Stimulated activated memory B cell treated with anti-CD40 and anti-IgM and Interleukin-4, amounts not matched to agents 10 μg/mL and 1 μg/mL and 100 μg/mL, for 72 hours (primary cell): ENCODE measurements at places on chromosomes 12 and 14.

GRCh38 chr12:56551070-56551469, 29.4 kb downstream of the RBMS2 start:
- H3K36me3 ChIP-seq = no peaks in the 10 kb centered on the region
- H3K27ac ChIP-seq = no peak overlapping the region
- no peak for ATAC-seq
- no peaks in the 10 kb centered on the region for H3K27me3 ChIP-seq

DNA sequence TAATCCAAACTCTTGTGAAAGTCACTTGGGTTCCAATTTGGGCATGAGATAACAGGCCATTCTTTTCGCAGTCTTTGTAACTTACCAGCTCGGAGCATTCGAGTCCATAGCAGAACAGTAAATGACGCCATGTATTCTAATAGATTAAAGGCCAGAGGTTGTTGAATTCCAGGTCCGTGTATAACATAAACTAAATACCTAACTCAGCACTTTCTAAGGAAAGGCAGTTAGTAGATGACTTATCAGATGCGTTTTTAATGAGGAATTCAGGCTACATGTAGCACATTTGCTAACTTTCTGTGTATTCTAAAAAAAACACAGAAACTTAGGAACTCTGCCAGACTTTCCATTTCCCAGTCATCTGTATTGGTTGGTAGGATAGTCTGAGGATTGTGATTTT, 52.8 kb upstream of the ATF1 start:
- no peak overlapping the region for H3K4me3 ChIP-seq
- ATAC-seq = no peak
- H3K27ac ChIP-seq = no peak overlapping the region
- H3K4me1 ChIP-seq = no peaks in the 10 kb centered on the region
- peaks cover 54% of the 10 kb centered on the region for H3K36me3 ChIP-seq
- H3K27me3 ChIP-seq = no peaks in the 10 kb centered on the region

DNA sequence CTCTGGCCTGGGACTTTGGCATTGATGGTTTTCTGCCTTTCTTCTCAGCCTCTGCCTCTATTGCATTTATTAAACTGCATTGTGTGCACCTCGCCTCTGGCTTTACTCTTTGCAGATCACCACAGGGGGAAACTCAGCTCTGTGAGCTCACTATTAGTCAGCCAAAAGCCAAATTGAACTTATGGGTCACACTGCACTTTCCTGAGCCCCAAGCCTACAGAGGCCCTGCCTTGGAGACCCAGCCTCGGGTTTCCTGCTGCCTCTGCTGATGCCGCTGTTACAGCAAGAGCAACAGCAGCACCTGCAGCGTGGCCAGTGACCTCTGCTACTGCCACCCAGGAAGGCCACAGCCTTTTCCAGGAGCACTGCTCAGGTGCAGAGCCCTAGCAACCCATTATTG, 122.5 kb downstream of the DAD1 start:
- ATAC-seq = peak; percentile 66
- peaks cover 59% of the 10 kb centered on the region for H3K4me1 ChIP-seq
- H3K27ac ChIP-seq = peak overlapping the region; percentile 90
- H3K4me3 ChIP-seq = no peak overlapping the region
- no peaks in the 10 kb centered on the region for H3K27me3 ChIP-seq
- H3K36me3 ChIP-seq = peaks cover 5% of the 10 kb centered on the region

GRCh38 chr12:53047221-53048032, 2.4 kb upstream of the TNS2 start:
- H3K4me3 ChIP-seq = peak overlapping the region; percentile 62
- H3K27me3 ChIP-seq = no peaks in the 10 kb centered on the region
- H3K27ac ChIP-seq = peak overlapping the region; percentile 83
- peaks cover 5% of the 10 kb centered on the region for H3K36me3 ChIP-seq

DNA sequence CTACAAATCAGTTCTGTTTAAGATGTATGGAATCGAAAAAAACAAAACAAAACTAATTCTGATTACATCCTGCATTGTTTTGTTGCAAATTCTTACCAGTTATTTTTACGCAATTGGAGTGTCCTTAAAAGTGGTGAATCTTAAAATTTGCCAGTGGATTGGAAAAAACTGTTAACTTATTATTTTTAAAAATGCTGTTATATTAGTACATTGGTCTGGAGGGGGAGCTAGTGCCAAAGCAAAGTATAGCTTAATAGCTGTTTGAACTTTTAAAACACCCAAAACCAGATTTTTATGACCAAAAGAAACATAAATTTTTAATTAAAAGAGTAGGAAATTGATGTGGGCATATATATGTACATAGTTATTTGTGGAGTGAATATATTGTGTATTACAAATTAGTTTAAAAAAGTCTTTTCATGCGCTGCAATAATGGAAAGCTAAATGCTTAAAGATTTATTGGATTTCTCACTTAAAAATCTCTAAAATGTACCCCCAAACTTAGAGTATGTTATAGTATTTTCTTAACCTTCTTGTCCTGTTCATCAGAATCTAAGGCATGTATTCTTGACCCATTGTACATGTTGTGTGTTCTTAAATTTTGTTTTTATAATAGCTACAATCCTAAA, 2.5 kb downstream of the FUT8 start:
- H3K27me3 ChIP-seq = no peaks in the 10 kb centered on the region
- H3K4me3 ChIP-seq = no peak overlapping the region
- peaks cover 44% of the 10 kb centered on the region for H3K4me1 ChIP-seq
- peak overlapping the region; percentile 99 for H3K27ac ChIP-seq
- no peaks in the 10 kb centered on the region for H3K36me3 ChIP-seq

- H3K36me3 ChIP-seq = no peaks in the 10 kb centered on the region
- H3K4me1 ChIP-seq = no peaks in the 10 kb centered on the region
- no peak overlapping the region for H3K4me3 ChIP-seq
- ATAC-seq = no peak
- H3K27me3 ChIP-seq = peaks cover 48% of the 10 kb centered on the region
Observed at GRCh38 chr14:52033101-52033642, 35.7 kb downstream of the NID2 start.

- no peak overlapping the region for H3K4me3 ChIP-seq
- peaks cover 34% of the 10 kb centered on the region for H3K4me1 ChIP-seq
- H3K27me3 ChIP-seq = no peaks in the 10 kb centered on the region
- no peak for ATAC-seq
Observed at GRCh38 chr14:22769369-22769768, 2.9 kb downstream of the OXA1L start.

- peak overlapping the region; percentile 36 for H3K4me3 ChIP-seq
- H3K36me3 ChIP-seq = peaks cover 5% of the 10 kb centered on the region
- H3K4me1 ChIP-seq = peaks cover 48% of the 10 kb centered on the region
Observed at GRCh38 chr12:4567073-4567881, 5.3 kb downstream of the DYRK4 start.

GRCh38 chr12:5881666-5882065, 63.4 kb downstream of the ANO2 start:
- H3K4me1 ChIP-seq = no peaks in the 10 kb centered on the region
- no peaks in the 10 kb centered on the region for H3K36me3 ChIP-seq
- H3K27me3 ChIP-seq = peaks cover 36% of the 10 kb centered on the region
- no peak overlapping the region for H3K27ac ChIP-seq

DNA sequence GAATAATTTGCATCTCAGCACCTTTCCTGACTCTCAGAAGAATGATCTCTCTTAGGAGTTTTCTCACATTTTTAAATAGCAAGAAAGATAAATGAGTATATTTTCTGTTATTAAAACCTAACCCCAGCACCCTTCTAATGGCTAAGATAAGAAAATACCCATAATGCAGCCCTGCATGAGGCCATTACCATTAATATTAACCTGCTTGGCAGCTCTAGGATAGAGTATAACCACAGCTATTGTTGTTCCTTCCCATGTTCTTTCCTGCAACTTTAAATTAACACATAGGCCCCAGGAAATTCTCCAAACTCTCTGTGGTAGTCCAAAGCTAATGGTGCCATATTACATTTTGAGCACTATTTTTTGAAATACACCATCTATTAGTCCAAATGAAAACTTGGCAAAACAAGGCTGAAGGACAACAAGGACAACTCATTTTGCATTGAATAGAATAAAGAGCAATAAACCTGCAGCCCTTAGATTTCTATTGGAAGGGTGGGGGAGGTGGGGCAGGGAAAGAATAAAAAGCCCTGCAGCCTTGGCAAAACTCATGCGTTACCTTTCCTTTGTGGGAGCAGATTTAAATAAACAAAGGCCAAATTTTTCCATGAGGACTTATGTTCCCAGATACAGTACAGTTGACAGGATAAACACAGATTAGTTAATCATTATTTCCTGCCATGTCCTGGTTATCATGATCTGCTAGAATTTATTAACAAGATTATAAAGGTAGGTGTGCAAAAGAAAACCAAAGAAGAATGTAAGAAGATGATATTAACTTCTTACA, 46.9 kb downstream of the BTG1 start:
- H3K36me3 ChIP-seq = peaks cover 19% of the 10 kb centered on the region
- no peak overlapping the region for H3K27ac ChIP-seq
- ATAC-seq = no peak
- H3K4me3 ChIP-seq = no peak overlapping the region
- peaks cover 17% of the 10 kb centered on the region for H3K4me1 ChIP-seq

DNA sequence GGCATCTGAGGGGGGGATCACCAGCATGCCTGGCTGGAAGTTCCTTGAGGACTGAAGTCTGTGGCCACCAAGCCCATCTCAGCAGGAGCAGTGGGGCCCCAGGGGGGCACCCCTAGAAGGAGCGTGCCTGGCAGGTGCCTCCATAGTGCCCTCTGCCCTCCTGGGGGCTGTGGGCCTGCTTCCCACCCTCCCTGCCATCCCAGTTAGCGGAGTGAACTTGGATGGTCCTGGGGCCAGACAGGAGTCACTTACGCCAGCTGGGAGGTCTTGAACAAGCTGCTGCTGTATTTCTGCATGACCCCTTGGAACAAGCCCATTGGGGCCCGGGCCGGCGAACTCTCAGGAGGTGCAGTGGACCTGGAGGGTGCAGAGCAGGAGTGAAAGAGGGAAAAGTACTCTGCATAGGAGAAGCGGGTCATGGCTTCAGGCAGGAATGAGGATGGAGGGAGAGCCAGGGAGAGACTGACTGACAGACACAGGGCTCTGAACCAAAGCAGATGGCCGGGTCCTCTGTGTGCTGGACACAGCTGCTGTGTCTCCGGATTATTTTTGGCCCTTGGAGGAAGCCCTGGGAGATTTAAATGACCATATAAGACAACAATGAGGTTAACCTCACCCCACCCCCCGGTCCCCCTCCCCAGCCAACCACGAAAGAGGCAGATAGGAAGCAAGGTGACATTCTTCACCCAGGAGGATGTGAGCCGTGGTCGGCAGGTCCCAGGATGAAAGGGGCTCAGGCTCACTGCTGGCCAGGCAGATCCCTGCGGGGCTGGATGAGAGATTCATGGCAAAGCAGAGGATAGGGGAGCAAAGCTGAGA, 19.6 kb downstream of the ASB2 start:
- H3K27ac ChIP-seq = peak overlapping the region; percentile 92
- no peak for ATAC-seq
- peak overlapping the region; percentile 60 for H3K4me3 ChIP-seq
- no peaks in the 10 kb centered on the region for H3K36me3 ChIP-seq
- H3K4me1 ChIP-seq = peaks cover 82% of the 10 kb centered on the region

- H3K36me3 ChIP-seq = peaks cover 27% of the 10 kb centered on the region
- H3K4me1 ChIP-seq = no peaks in the 10 kb centered on the region
- H3K27me3 ChIP-seq = no peaks in the 10 kb centered on the region
- H3K4me3 ChIP-seq = no peak overlapping the region
- H3K27ac ChIP-seq = no peak overlapping the region
Observed at GRCh38 chr12:132571598-132571997, 38.8 kb downstream of the LRCOL1 start.

- no peaks in the 10 kb centered on the region for H3K4me1 ChIP-seq
- no peaks in the 10 kb centered on the region for H3K36me3 ChIP-seq
- no peak overlapping the region for H3K27ac ChIP-seq
- ATAC-seq = no peak
Observed at GRCh38 chr12:127223011-127223410, 1044.0 kb upstream of the TMEM132C start.

- H3K4me1 ChIP-seq = peaks cover 56% of the 10 kb centered on the region
- H3K36me3 ChIP-seq = no peaks in the 10 kb centered on the region
- ATAC-seq = peak; percentile 97
- H3K27me3 ChIP-seq = no peaks in the 10 kb centered on the region
- H3K27ac ChIP-seq = peak overlapping the region; percentile 91
Observed at GRCh38 chr12:4135919-4136605, 137.5 kb upstream of the CCND2 start.

- H3K4me3 ChIP-seq = peak overlapping the region; percentile 18
- peaks cover 30% of the 10 kb centered on the region for H3K36me3 ChIP-seq
- peak overlapping the region; percentile 69 for H3K27ac ChIP-seq
- ATAC-seq = peak; percentile 100
- no peaks in the 10 kb centered on the region for H3K27me3 ChIP-seq
Observed at GRCh38 chr14:63524537-63525155, 18.5 kb downstream of the PPP2R5E start.

DNA sequence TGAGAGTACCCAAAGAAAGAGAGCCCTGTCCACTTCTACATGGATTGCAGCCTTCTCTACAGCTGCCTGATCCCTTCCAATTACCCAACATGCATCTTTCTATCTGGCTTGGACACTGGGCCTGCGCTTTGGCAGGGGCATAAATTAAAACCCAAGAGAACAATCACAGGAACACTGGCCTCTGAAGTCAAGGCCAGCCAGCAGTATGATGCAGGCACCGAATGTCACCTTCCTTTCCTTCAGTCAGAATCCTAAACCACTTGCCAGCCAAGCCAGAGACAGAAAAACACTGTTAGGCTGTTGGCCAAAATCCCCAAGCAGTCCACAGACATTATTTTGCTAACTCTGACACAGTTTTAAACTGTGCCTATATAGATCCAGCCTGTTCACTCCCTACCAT, 113.7 kb downstream of the DUSP6 start:
- peaks cover 9% of the 10 kb centered on the region for H3K27me3 ChIP-seq
- ATAC-seq = no peak
- H3K4me3 ChIP-seq = no peak overlapping the region
- no peaks in the 10 kb centered on the region for H3K36me3 ChIP-seq

- H3K27ac ChIP-seq = no peak overlapping the region
- ATAC-seq = no peak
- H3K36me3 ChIP-seq = peaks cover 54% of the 10 kb centered on the region
- H3K4me1 ChIP-seq = no peaks in the 10 kb centered on the region
Observed at GRCh38 chr12:115962216-115962615, 315.3 kb downstream of the MED13L start.

DNA sequence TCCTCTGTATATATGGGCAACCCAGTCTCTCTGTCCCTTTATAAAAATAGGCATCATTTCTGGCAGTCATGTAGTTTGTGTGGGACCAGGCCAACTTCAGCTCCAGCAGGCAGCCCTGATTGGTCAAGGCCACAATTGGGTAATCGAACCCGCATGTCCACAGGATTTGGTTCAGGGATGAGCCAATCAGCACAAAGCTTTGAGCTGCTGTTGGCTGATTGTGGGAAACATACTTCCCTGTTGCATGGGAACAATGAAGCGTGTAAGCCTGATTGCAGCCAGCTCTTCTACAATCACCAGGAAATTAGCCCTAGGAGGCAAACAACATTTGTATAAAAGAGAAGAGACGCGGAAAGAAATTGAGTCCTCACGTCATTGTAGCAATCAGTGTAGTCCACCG, 328.6 kb downstream of the PCNX1 start:
- H3K4me3 ChIP-seq = no peak overlapping the region
- no peak overlapping the region for H3K27ac ChIP-seq
- H3K36me3 ChIP-seq = no peaks in the 10 kb centered on the region
- ATAC-seq = no peak
- peaks cover 9% of the 10 kb centered on the region for H3K27me3 ChIP-seq
- peaks cover 15% of the 10 kb centered on the region for H3K4me1 ChIP-seq

- H3K27ac ChIP-seq = no peak overlapping the region
- ATAC-seq = no peak
- no peak overlapping the region for H3K4me3 ChIP-seq
- peaks cover 18% of the 10 kb centered on the region for H3K36me3 ChIP-seq
- no peaks in the 10 kb centered on the region for H3K4me1 ChIP-seq
Observed at GRCh38 chr12:29334937-29335336, 46.0 kb downstream of the ERGIC2 start.

GRCh38 chr12:12384571-12385340, 27.9 kb downstream of the BORCS5 start:
- H3K4me1 ChIP-seq = peaks cover 8% of the 10 kb centered on the region
- no peaks in the 10 kb centered on the region for H3K27me3 ChIP-seq
- no peak for ATAC-seq
- no peak overlapping the region for H3K4me3 ChIP-seq
- H3K36me3 ChIP-seq = peaks cover 51% of the 10 kb centered on the region
